ENCODE measurements at places on chromosomes 4 and X. TPM values are rescaled to one million over a fixed set of nuclear protein-coding genes. Genes with fewer than 3 reads are reported as not detected.
A peak's percentile ranks its signal among the peaks of the same experiment; 100 is the strongest.

The CLGN gene
- total RNA-seq: 63.6 TPM

The CT45A5 gene
- not detected for total RNA-seq

The SHISA3 gene
- total RNA-seq: 1.8 TPM

- H3K4me3 ChIP-seq: no peak overlapping the region
- no peak overlapping the region for H3K27ac ChIP-seq
- DNase-seq: no peak
- H3K4me1 ChIP-seq: no peaks in the 10 kb centered on the region
- H3K27me3 ChIP-seq: no peaks in the 10 kb centered on the region
These were observed 4.0 kb downstream of the NUDT10 start for GRCh38 chrX:51336584-51336983.

GRCh38 chrX:128929271-128930057, 593.8 kb downstream of the SMARCA1 start:
- no peak overlapping the region for H3K4me3 ChIP-seq
- no peak for DNase-seq
- no peak overlapping the region for H3K27ac ChIP-seq
- no peaks in the 10 kb centered on the region for H3K27me3 ChIP-seq
- H3K36me3 ChIP-seq: no peaks in the 10 kb centered on the region

DNA sequence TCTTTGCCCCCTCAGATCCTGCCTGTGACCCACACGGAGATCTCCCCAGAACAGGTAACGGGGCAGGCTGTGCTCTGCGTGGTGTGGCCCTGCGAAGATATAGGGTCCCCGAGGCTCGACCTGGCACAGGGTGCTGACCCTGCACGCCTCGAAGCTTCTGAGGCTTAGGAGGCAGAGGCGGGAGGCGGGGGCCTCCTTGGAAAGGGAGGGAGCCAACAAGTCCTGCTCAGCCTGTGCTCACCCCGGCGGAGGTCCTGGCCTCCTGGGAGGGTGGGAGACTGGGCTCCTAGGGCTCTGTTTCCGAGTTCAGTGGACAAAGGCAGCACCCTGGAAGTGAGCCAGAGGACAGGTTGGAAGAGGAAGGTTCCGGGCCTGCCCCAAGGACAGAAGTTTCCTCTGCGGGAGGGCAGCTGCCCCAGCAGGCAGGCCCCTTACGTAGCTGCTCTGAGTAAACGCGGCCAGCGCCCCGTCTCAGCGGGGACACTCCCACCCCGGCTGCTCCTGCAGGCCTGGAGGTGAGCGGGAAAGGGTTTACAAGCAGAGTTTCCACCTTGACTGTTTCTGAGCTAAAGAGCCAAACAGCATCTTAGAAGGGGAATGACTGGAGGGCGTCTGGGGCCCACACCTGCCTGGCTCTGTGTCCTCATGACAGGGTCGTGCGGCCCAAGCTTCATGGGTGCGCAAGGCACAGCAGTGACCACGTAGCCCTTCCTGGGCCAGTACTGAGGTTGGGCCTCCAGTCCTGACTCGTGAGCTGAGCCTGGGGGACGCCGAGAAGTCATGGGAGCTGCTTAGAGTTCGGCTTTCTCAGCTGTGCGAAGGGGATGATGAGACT, 16.1 kb downstream of the TMEM175 start:
- no peak overlapping the region for H3K27ac ChIP-seq
- H3K36me3 ChIP-seq: peaks cover 21% of the 10 kb centered on the region
- H3K4me1 ChIP-seq: no peaks in the 10 kb centered on the region
- H3K4me3 ChIP-seq: no peak overlapping the region
- no peaks in the 10 kb centered on the region for H3K27me3 ChIP-seq
- peak; percentile 31 for DNase-seq

GRCh38 chrX:29066516-29066915, 479.3 kb downstream of the IL1RAPL1 start:
- H3K4me1 ChIP-seq: no peaks in the 10 kb centered on the region
- no peak overlapping the region for H3K27ac ChIP-seq
- H3K4me3 ChIP-seq: no peak overlapping the region
- DNase-seq: no peak

GRCh38 chr4:94126669-94127068, 81.0 kb upstream of the SMARCAD1 start:
- no peak overlapping the region for H3K4me3 ChIP-seq
- no peaks in the 10 kb centered on the region for H3K4me1 ChIP-seq
- no peaks in the 10 kb centered on the region for H3K36me3 ChIP-seq
- H3K27me3 ChIP-seq: no peaks in the 10 kb centered on the region
